ENCODE measurements at places on chromosomes 12 and 14.

GRCh38 chr14:67620217-67620785, 581 bp downstream of the ARG2 start:
- DNase-seq, result no peak

- no peak for DNase-seq
These were observed 20.0 kb downstream of the CKAP4 start for GRCh38 chr12:106227641-106228319.

GRCh38 chr12:77681726-77682125, 149.0 kb upstream of the NAV3 start:
- DNase-seq, result no peak

DNA sequence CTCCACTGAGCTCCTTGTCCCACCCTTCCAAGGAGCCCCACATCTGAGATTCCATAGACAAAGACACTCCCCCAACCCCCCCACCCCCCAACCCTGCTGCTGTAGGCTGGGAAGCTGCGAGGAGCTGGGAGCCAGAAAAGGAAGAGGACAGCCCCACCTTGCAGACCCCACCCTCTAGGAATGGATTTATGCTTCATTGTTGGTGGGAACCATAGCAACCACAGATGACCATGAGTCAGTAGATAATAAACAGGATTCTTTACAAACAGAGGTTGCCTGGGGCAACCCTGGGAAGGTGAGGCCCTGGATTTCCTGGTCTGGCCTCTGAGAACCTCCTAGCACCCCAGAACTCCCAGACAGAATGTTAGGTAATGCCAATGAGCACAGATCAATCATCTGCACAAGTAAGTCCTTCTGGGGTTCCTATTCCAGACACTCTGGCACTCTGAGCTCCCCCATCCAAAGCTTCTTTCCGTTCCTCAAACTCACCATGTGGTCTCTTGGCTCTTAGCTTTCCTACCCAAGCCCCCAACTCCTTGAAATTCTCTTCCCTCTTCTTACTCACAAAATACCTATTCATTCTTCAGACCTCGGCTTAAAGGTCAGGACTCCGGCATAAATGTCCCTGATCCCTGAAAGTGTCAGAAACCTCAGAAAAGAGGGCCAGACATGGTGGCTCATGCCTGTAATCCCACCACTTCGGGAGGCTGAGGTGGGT, 15.2 kb upstream of the PLEKHG6 start:
- DNase-seq, result peak; percentile 41

DNA sequence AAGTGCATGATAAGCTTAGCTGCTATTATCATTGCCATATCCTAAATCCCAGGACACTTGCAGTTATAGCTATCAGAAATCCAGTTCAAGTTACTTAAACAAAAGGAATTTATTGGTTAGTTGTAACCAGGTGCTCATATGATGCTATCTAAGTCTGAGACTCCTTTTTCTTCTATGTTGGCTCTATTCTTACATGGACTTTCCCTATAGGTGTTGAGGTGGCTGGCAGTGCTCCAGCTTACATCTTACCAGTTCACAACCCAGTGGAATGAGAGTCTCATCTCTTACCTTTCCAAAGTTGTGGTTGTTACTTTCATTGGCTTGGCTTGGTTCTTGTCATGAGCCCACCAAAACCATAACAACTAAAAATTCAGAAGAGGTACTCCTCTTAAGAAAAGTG, 94.6 kb downstream of the DACT1 start:
- no peak for DNase-seq

GRCh38 chr14:21267886-21268616, 1.2 kb downstream of the HNRNPC start:
- DNase-seq, result no peak

GRCh38 chr12:121775501-121775900, 18.0 kb downstream of the RHOF start:
- DNase-seq, result no peak

- DNase-seq, result no peak
These were observed 16.1 kb upstream of the GNG2 start for GRCh38 chr14:51844081-51844881.

DNA sequence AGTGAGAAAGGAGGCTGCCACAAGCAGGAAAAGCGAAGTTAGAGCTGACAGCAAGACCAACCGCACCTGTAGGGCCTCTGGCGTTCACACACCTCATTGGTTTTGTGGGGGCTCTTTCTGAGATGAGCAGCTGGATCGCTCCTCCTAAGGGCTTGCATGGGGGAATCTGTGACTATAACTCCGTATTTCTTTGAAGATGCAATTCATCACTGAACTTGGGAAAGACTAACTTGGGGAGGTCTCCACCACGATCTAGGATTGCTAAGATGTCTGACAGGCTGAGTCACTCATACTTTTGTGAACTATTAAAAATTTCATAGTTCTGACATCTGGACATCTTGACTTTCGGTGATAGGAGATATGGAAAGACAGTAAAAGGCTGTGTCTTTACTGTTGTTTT, 173.6 kb downstream of the ETV6 start:
- no peak for DNase-seq

- no peak for DNase-seq
These were observed 11.6 kb downstream of the A2M start for GRCh38 chr12:9104087-9104486.

DNA sequence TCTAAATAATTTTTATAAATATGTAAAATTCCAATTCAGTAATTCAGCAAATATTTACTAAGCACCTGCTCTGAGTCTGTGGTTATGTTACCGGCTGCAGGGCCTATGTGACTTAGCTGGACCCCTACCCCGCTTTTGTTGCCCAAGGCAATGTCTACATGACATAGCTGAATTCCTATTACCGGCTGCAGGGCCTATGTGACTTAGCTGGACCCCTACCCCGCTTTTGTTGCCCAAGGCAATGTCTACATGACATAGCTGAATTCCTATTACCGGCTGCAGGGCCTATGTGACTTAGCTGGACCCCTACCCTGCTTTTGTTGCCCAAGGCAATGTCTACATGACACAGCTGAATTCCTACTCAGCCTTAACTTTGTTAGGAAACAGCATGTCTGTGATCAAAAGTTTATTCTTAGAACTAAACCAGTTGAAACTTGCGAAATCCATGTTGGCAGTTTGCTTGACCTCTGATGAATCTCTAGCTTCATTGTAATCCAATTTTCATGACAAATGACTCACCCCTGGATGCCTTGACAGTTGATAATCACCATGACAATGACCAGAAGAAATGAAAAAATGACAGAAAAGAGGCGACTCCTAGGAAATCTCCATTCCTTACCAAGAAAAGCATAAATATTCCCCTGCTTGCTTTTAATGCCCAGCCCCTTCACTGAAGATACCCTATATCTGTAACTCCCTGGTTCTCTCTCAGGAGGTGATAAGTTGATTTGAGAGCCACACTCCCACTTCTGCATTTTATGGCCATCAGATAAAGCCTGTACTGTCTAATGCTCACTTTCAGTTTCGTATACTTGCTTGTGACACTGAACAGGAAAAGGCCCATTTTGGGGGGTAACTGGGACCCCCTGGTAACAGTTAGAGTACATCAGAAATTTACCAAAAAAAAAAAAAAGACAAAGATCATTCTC, 148.4 kb upstream of the SYT10 start:
- no peak for DNase-seq

- no peak for DNase-seq
These were observed 6.5 kb downstream of the XRCC3 start for GRCh38 chr14:103708750-103709187.

- no peak for DNase-seq
These were observed 154.9 kb upstream of the ATP2B1 start for GRCh38 chr12:89863493-89863938.

- no peak for DNase-seq
These were observed 85.8 kb upstream of the WSCD2 start for GRCh38 chr12:108043286-108043685.

- DNase-seq, result no peak
These were observed 25.6 kb downstream of the ALDH2 start for GRCh38 chr12:111792155-111792855.

GRCh38 chr14:102078831-102079699, 7.8 kb downstream of the HSP90AA1 start:
- DNase-seq, result no peak

DNA sequence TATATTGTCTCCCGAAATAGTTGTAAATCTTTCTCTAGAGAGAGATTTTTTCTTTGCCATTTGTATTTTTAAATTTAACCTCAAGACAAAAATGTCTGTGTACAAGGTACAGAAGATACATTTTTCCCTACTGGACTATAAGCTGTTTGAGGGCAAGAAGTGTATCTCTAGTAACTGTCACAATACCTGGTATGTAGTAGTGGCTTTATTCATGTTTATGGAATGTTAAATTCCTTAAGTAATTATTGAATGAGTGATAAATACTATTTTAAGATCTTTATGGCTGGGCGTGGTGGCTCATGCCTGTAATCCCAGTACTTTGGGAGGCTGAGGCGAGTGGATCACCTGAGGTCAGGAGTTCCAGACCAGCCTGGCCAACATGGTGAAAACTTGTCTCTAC, 24.4 kb upstream of the CDK17 start:
- DNase-seq, result no peak

- DNase-seq, result no peak
These were observed 4.3 kb downstream of the RTL1 start for GRCh38 chr14:100898935-100899883.

DNA sequence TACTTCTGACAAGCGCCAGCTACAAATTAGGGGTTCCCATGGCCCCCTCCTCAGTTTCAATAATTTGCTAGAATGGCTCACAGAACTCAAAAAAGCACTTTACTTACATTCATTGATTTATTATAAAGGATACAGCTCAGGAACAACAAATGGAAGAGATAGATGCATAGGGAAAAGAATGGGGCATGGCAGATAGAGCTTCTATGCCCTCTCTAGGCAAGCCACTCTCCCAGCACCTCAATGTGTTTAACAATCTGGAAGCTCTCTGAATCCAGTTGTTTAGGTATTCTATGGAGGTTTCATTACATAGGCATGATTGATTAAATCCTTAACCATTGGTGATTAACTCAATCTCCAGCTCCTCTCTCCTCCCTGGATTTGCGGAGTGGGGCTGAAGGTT, 184.5 kb upstream of the DAAM1 start:
- no peak for DNase-seq

Measured in GOT3 (cell line).